ENCODE measurements at places on chromosomes 12 and 14.

GRCh38 chr14:53109105-53110041 lies 43.8 kb downstream of the DDHD1 start:
- DNase-seq: no peak

- no peak for DNase-seq
These were observed 14.1 kb upstream of the TMEM263 start for GRCh38 chr12:106941481-106942156.

DNA sequence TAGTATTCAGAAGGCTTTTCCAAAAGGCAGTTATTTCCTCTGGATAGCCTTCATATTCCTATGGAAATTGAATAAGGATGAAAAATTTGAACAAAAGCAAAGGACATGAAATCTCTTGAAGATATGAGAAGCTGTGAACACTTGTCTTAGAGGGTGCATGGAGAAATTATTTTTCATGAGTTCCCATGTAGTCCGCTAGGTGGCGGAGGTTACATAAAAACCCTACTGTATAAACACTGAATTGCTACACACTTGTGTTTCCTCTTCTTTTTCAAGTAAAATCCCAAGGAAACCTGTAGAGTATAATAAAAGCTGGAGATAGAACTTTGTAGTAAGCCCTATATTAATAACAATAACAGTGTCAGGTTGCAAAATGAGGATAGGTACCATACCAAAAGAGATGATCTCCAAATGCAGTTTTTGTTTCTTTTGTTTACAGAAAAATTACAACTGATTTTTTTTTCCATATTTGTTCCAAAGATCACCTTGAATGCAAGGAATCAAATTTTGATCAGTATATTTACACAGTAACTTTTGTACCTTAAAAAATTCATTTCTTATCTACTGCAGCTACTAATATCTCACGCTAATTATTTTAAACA lies 37.8 kb upstream of the OR4E1 start:
- no peak for DNase-seq

GRCh38 chr12:47236109-47236714 lies 156.5 kb upstream of the AMIGO2 start:
- DNase-seq: no peak

GRCh38 chr12:78086553-78087362 lies 256.1 kb downstream of the NAV3 start:
- no peak for DNase-seq

- DNase-seq: no peak
These were observed 292.2 kb upstream of the CRY1 start for GRCh38 chr12:107385509-107385908.

GRCh38 chr14:64245491-64245890 lies 48.7 kb downstream of the ESR2 start:
- DNase-seq: no peak

DNA sequence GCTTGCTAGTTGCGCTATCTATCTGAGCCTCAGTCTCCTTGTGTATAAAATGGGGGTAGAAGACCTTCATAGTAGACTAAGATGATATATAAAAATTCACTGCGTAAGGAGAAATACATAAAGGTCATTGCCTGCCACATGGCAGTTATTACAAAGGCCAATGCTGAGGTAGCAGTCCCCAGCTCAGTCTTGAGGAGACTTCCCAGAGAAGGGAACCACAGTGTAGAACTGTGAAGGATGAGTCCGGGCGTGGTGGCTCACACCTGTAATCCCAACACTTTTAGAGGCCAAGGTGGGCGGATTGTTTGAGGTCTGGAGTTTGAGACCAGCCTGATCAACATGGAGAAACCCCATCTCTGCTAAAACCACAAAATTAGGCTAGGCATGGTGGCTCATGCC lies 17.1 kb upstream of the SP7 start:
- no peak for DNase-seq

DNA sequence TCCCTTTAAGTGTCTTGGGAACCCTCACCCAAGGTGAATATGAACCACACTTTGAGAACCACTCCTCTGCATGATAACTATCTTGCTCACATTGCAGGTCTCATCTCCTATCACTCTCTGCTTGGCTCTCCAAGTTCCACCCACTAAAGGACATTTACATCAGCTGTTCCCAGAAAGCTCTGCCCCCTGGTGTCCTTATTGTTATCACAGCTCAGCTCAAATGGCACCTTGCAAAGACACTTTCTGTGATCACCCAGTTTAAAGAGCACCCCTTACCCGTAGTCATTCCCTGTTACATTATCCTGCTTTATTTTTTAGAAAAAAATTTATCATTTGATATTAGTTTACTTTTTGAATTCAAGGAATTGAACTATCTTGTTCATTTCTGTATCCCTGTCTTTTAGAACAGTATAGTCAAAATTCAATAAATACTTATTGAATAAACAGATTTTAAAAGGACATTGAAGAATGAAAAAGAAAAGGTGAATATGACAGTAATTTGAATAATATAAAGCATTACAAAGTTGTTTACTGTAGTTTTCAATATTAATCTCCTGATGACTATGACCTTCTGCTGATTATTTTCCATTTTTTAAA lies 20.5 kb upstream of the GUCY2C start:
- DNase-seq: no peak

- DNase-seq: no peak
These were observed 108.1 kb downstream of the ZFP36L1 start for GRCh38 chr14:68684466-68685418.

- DNase-seq: no peak
These were observed 39.4 kb downstream of the CRACR2A start for GRCh38 chr12:3713483-3713882.

DNA sequence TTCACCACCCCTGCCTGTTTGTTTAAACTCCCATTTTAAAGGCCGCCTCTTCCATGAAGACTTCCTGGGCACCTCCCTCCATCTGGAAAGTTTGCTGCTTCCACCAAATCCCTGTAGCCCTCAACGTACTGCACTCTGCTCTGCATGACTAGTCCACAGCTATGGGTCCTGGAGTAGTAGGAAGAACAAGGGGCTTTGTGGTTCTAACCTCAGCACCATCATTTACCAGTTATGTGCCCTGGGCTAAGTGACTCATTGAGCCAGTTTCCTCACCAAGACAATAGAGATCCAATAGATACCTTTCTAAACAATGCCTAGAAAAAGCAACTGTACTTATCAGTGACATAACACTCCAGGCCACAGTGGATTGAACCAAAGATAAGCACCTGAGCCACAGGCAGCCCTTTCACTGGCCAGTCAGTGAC lies 8.5 kb upstream of the LTBP2 start:
- DNase-seq: no peak

DNA sequence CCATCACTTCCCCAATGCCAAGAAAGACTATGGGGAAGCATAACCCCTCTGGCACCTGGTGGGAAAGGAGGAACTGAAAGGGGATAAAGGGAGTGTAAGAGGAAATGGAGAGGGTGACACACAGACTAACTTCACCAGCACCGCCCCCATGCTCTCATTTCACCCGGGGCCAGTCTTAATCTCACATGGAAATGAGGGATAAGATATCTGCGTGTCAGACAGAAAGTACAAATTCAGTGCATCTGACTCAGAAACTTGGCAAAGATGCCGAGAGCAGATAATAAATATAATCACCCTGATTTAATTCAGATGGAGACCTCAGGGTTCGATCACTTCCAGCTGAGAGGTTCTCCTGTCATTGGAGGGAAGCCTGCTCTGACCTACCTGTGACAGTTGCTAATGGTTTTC lies 191.6 kb downstream of the DUSP6 start:
- DNase-seq: no peak

- no peak for DNase-seq
These were observed 20.7 kb downstream of the PAX9 start for GRCh38 chr14:36682338-36682737.

DNA sequence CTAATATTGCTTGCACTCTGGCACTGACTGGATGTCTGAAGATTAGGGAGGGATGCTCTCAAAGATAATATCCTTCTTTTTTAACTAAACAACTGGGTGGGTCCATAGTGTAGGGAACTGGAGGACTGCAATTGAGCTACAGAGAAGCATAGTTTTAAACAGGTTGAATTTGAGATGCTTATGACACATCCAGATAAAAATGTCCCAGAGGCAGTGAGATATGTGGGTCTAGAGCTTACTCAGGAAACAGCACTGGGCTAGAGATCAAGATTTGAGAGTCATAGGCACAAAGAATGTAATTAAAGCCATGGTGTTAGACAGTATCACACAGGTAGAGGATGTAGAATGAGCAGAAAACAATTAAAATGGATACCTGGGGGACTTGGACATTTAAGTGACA lies 198.4 kb downstream of the NELL2 start:
- DNase-seq: no peak
